ENCODE measurements at places on chromosomes 5 and 9.
A peak's percentile ranks its signal among the peaks of the same experiment; 100 is the strongest.

DNA sequence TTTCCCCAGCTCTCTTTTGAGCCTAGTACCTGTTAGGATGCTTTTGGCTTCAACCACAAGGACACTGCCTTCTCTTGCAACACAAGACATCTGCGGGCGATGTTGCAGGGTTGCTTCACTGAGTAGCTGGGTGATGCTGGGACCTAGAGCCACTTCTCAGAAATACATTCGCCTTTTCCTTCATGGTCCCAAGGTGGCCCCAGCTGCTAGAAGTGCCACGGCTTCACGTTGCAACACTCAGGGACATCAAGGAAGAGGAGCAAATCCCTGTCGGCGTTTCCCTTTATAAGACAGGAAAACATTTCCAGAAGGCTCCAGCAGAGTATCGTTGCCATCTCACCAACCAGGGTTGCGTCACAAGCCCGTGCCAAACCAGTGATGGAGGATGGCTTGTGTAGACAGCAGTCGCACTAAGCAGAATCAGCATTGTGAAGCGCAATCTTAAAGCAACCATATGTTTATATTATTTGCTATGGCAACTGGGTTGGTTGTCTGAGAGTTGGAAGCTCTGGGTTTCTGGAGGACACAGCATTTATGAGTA, 62.7 kb downstream of the ANKRD33B start:
- DNase-seq = peak; percentile 54

DNA sequence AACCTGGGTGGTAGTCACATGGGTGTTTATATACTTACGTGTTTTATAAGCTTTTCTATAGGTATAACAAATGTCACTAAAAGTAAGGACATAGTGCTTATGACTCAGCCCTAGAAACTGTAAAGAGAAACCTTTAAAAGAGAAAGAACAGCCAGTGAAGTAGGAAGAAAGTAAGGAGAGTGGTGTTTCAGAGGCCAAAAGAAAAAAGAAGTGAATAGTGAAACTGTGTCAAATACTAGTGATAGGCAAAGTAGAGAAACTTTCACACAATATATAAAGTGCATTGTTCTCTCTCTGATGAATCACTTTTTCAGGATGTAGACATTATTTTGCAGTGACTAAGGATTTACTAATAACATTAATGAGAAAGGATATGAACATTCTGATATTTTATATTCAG, 74.2 kb upstream of the SUSD1 start:
- DNase-seq = no peak

DNA sequence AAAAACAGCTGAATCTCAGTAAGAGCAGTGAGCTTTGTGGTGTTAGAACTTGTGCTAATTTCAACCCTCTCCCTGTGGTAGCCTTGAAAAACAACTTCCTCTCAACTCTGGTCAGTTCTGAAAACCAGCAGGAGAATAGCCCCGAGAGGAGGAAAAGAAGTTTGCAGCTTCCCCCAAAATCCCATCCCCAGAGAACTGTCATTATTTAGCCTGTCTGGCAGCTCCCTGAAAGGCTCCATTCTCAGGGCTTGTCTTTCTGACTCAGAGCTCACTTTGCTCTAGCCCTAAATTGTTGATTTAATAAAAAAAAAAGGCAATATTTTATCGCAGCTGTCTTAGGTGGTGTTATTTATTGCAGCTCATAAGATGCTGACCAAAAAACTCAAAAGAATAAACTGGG, 11.4 kb upstream of the SLC45A2 start:
- DNase-seq = no peak

- DNase-seq = no peak
Measured at GRCh38 chr5:32498484-32498883, 53.9 kb upstream of the ZFR start.

GRCh38 chr5:1012313-1012841, 3.8 kb downstream of the NKD2 start:
- DNase-seq = peak; percentile 64

- DNase-seq = no peak
Measured at GRCh38 chr5:81219389-81219788, 13.7 kb upstream of the CKMT2 start.

- no peak for DNase-seq
Measured at GRCh38 chr9:108478431-108479332, 377.1 kb downstream of the ACTL7B start.

DNA sequence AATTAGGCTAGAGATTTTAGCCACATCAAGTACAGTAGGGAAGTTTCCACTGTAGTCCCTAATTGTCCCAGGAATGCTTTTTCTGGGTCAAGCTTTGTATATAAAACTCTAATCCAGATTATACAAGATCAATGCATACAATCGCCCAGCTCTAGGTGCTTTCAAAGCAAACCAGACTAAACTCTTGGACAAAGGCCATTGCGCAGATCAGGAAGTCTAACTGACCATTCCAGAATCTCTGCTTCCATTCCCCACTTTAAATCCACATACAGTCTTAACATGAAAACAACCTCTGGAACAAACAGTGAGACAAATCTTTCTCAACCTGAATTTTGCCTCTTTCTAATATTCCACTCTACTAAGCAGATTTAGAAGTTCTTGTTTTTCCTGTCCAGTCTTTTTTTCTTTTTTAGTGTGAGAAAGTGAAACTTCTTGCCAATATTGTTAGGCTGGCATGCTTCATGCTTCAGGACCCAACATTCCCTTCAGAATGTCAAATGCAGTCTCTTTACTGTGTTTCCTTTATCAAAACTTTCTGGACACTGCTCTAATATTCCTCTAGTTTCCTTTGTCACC, 76.1 kb downstream of the ITGA1 start:
- no peak for DNase-seq

DNA sequence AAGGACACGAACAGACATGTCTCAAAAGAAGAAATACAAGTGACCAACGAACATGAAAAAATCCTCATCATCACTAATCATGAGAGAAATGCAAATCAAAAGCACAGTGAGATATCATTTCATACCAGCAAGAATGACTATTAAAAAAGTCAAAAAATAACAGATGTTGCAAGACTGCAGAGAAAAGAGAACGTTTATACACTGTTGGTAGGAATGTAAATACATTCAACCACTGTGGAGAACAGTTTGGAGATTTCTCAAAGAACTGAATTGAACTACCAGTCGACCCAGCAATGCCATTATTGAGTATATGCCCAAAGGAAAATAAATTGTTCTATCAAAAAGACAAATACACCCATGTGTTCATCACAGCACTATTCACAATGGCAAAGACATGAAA, 45.7 kb downstream of the FXN start:
- no peak for DNase-seq

DNA sequence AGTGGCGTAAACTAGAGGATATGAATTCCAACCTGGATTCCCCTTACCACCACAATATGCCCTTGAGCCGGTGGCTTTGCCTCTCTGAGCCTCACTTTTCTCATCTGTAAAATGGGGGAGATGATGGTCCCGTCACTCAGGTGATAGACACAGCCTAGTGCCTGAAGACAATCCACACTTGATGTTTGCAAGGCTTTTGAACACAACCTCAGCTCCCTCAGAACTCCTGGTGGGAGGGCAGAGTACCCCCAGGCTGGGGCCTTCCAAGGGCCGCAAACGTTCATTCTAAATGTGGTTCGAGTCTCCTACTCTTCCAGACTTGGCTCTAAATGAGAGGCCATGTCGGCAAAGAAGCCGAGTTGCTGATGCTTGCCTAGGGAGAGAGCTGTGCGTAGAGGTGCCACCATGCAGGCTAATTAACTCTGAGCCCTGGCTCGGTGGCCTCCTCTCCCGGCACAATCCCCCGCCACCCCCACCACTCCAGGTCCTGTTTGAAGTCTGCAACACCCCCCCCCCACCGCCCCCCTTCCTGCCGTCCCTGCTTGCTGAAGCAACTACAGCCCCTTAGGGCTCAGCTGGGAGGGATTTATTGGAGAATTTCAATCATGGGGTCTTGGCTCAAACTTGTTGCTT, 97.7 kb upstream of the LMX1B start:
- DNase-seq = no peak

DNA sequence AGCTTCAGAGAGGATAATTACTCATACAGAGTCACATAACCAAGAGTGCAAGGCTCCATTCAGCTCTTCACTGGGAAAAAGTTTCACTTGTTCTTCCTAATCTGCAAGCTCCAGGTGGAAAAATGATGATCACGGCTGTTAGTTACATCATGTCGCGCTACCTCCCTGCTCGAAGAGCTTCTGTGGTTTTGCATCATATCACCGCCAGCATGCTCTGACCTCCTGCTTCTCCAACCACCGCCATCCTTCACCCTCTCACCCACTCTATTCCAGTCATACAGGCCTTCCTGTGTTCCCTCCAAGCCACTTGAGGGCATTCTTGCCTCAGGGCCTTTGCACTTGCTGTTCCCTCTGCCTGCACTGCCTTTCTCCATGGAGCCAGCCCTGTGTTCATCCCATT, 47.1 kb downstream of the COL27A1 start:
- no peak for DNase-seq

DNA sequence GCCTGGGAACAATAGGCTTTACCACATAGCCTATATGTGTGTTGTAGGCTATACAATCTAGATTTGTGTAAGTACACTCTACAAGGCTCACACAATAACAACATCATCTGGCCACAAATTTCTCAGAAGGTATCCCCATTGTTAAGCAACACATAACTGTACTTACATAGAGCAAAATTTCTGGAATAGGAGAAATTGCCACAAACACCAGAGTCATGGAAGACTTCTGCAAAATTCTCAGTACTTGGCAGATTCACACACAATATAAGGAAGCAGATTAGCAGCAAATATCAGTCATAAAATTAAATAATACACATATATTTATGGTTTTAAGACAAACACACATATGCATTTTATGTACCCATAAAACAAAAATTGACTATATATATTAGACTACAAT, 16.4 kb downstream of the GNAQ start:
- no peak for DNase-seq

DNA sequence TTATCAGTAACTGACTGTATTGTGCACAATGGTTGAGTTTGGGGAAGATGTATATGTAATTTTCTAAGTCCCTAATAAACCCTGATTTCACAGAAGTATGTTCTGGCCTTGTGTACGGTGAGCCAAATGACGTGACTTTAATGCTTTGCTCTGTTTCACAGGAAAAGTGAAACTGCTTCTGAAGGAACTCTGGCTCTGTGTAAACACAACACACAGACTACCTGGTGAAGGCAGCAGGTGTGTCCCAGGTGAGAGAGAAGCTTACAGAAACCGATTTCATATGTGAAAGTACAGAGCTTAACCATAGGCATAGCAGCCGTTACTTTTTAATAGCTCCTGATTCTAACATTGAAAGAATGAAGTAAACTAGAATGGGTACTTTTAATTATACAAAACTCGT, 31.9 kb downstream of the ICE1 start:
- no peak for DNase-seq

- DNase-seq = peak; percentile 57
Measured at GRCh38 chr5:173733831-173734501, 117.5 kb upstream of the BOD1 start.

DNA sequence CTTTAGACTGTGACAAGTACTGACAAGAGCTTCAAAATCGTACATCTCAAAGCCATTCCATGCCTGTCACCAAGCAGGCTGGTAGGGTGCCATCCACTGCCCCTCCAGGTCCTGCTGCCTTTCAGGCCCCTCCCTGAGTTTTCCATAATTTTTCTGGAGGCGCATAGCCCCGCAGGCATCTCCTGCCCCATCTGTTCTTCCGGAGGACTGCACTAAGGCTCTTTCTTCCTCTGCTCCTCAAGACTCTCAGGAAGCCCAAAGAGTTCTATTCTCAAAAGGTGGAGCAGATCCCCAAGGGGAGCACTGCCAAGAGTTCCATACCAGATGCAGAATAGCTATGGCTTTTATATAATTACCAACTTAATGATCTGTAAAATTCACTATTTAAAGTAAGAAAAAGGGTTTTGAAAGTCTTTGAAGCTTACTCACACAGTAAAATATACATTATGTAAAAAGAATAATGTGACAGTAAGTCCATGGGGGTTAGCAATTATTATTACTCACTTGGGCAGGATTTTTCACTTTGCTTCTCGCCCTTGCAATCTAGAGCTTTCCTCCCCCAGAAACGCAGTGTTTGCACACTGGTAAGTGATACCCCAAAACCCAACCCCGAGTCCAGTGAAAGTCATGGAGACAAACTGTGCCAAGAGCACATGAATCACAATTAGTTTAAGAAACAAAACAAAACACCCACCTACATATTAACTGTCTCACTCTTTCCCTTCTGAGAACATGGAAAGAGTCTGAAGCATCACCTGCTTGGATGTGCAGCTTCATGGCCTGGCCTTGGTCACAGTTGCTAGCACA, 114.1 kb upstream of the DAPK1 start:
- no peak for DNase-seq

DNA sequence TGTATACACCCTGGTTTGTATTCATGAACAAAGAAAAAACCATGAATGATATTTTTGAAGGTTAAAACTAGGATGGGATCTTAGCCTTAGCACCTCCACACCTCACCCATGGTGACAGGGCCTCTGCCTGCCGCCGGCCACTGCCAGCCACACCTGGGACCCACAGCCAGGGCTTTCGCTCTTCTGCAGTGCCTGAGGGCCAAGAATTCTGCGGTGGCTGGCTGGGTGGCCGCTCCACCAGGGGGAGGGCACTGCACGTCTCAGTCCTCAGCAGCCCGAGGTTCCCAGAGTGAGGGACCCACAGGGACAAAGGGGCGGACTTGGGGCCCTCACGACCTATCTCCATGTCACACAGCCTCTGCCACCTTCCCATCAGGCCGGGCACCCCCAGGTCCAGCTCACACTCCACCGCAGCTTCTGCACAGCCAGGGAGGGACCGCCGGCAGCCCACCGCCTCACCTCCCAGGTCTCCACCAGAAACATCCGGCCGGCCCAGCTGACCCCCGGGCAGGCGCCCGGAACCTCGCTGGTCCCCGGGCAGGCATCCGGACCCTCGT, 6.9 kb downstream of the EXD3 start:
- DNase-seq = no peak

DNA sequence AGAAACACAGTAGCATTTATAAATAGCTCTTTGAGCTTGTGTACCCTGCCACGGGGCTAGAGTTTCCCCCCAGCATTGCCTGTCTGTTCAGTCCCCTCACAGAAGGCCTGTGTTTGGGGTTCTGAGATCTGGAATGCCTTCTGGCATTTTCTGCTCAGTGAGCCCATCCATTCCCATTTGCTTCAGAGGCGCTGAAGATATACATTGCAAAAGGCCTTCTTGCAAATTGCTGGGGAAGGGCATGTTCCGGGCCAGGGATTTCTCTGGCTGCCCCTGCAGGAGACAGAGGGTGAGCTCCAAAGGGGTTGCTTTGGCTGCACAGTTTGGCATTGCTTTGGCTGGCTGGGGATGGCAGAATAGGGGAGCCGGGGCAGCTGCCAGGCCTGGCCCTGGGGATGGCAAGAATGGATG, 308.4 kb downstream of the MSX2 start:
- no peak for DNase-seq

DNA sequence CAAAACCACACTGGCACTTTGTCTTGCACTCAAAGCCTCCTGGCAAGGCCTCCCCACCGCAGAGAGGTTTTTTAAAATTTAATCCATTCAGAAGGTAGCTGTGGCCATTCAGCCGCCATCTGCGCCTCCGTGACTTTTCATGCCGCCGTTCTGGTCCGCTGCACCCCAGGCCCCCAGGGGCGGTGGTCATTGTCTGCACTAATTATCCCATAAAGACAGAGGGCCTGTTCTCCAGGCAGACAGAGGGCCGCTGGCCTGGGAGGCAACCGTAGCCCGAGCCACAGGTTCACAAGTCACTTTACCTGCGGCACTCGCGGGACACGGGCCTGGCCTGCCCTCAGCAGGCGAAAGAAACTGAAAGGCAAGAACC, 49.4 kb downstream of the EXD3 start:
- no peak for DNase-seq

- DNase-seq = no peak
Measured at GRCh38 chr5:159128070-159128541, 28.4 kb upstream of the EBF1 start.

Data from upper lobe of right lung (tissue), 1 donor.